Epithelial cell of umbilical artery (primary cell): ENCODE measurements at places on chromosomes 11 and 22. TPM values are rescaled to one million over a fixed set of nuclear protein-coding genes. Genes with fewer than 3 reads are reported as not detected.

Gene TREH
- under 0.01 TPM in 1 of 2 replicates, not detected in the other for total RNA-seq

Gene FAM180B
- total RNA-seq, result not detected in 2 replicates

Gene ACR
- total RNA-seq, result not detected in 2 replicates

Gene FGF19
- total RNA-seq, result not detected in 2 replicates

Gene CDC42BPG
- 0.15 and 0.32 TPM in 2 replicates for total RNA-seq

Gene SLC5A4
- total RNA-seq, result 0.65 and 1.1 TPM in 2 replicates

Gene C1QTNF4
- 0.97 and 1.5 TPM in 2 replicates for total RNA-seq

Gene HSPB2
- total RNA-seq, result not detected in 2 replicates

Gene OR51B2
- total RNA-seq, result not detected in 2 replicates

Gene GAL3ST1
- not detected in 2 replicates for total RNA-seq

Gene TUBA8
- 6.5 and 6.8 TPM in 2 replicates for total RNA-seq

Gene OR9G4
- not detected in 2 replicates for total RNA-seq

Gene ADORA2A
- 9.4 and 41.8 TPM in 2 replicates for total RNA-seq

Gene SUSD2
- total RNA-seq, result under 0.01 and 0.15 TPM in 2 replicates

Gene PGA3
- total RNA-seq, result not detected in 2 replicates

Gene PRRG4
- under 0.01 and 0.15 TPM in 2 replicates for total RNA-seq

Gene CD59
- 971 and 1,074 TPM in 2 replicates for total RNA-seq

Gene TEX54
- not detected in 2 replicates for total RNA-seq

Gene OR8D1
- total RNA-seq, result not detected in 2 replicates

Gene NCR3LG1
- total RNA-seq, result 5.2 and 8.1 TPM in 2 replicates

Gene ARHGEF12
- 93.2 and 116 TPM in 2 replicates for total RNA-seq

Gene CNGA4
- under 0.01 TPM in 1 of 2 replicates, not detected in the other for total RNA-seq

Gene OR5T3
- total RNA-seq, result not detected in 2 replicates

Gene OR4C13
- not detected in 2 replicates for total RNA-seq

Gene CST6
- not detected in 2 replicates for total RNA-seq
